ENCODE measurements at places on chromosomes 1 and 21.

DNA sequence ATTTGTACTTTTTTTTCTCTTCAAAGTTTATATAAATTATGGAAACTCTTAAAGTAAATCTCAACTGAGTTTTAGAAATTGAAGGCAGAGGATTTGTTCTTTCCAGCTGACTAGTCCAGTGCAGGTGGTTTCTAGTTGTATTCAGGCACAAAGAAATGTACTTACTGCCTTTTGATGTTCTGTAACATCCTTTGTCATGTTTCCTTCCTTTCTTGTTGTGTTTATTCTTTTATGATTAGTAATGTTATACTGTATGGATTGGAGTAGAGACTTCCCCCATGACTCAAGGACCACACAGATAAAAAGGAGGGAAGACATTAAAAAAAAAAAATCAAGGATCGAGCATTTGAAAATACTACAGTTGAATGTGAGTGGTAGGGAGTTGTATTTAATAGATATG is 8.0 kb downstream of the HIPK1 start:
- DNase-seq = no peak

DNA sequence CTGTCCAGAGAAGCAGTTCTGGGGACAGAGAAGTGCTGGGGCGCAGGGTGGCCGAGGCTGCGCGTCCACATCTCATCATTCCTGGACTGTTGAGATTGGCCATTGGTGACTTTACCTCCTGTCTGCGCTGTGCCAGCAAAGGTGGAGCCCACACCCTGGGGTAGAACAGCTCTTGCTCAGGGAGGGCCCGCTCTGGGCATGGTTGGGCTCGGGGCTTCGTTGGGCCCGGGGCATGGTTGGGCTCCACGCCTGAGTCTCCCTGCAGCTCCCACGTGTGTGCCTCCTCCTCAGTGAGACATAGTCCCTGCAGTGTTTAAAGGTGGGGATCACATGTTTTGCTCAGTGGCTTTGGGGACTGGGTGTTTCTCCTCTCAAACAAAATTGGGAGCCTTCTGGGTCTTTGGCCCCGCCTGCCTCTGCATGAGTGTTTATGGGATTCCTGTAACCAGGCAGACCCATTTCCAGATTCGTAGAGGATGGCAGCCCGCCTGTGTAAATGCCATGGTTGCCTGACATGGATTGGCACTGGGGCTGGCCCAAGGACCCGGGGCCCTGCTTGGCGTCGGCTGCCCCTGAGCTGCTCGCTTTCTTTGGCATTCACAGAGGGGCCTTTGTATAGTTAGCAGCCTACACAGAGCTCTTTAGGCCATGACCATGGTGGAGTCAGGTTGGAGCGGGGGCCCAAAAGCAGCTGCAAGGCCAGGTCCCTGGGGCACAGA is 104.6 kb downstream of the TLR5 start:
- DNase-seq = no peak

GRCh38 chr21:17388226-17388625 is 124.6 kb upstream of the CXADR start:
- DNase-seq = no peak

DNA sequence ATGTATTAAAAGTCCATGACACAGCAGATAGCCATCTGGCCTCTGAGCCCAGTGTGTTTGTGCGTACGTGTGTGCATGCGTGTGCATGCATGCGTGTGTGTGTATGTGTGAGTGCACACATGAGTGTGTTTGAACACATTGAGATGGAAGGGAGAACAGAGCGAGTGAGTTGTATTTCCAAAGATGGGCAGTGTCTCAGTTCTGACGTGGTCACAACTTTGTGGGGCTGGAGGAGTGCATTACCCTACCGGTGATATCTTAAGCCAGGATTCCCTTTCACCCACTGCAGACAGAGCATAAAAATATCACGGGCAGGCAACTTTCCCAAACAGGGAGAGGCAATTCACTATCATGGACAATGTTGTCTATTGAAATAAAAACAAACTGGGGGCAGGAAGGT is 27.8 kb downstream of the IRF2BP2 start:
- no peak for DNase-seq

DNA sequence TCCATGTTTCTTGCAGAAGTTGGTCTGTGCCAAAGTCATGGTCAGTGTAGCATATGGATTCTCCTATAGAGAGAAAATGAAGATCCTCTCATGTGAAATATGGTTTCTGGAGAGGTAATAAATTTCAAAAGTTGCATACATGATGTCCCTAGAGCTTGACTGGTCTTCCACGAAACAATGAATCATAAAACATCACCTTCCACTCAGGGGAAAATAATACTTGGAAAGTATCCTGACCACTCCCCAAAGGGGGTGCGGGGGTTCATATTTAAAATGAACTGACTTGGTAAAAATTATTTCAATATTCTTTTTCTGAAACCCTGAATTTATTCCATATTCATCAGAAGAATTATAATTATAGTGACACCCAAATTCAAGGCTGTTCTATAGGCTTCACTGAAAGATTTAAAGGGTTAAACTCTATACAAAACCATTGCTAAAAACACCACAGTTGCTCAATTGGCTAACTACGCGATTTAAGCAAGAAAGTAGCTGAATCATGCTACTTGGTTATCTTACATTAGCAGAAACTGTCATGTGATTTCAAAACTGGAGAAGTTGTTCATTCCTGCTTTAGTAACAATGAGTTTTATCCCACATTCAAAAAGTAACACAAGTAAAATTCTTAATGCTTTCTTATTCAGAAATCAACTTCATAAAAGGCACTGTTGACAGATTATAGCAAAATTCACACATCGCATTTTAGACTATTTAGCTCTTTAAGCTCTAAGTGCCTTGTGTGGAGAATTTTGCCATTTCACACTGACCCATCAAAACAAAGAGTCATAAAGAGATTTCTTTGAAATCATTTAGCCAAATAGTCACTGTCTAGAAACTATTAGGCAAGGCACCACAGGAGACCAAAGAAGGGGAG is 5.3 kb downstream of the CREG1 start:
- DNase-seq = no peak

DNA sequence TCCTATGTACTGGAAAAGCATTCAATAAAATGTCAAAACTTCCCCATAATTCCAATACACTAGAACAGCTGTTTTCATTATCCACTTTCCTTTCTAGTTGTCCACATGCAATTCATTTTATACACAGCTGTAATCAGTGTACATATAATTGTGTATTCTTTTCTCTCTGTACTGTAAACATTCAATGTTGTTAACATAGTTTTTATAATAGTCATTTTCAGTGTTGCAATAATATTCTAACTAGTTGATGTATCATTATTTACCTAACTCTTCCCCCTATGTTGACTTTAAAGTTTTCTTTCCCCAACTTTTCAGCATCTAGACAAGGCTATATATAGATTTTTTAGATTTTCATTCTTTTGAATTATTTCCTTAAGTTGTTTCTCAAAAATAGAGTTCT is 44.4 kb downstream of the DIPK1A start:
- DNase-seq = no peak

GRCh38 chr1:39898191-39898590 is 3.5 kb downstream of the MYCL start:
- peak; percentile 35 for DNase-seq

- DNase-seq = no peak
Observed at GRCh38 chr1:151562661-151563060, 22.6 kb downstream of the TUFT1 start.

DNA sequence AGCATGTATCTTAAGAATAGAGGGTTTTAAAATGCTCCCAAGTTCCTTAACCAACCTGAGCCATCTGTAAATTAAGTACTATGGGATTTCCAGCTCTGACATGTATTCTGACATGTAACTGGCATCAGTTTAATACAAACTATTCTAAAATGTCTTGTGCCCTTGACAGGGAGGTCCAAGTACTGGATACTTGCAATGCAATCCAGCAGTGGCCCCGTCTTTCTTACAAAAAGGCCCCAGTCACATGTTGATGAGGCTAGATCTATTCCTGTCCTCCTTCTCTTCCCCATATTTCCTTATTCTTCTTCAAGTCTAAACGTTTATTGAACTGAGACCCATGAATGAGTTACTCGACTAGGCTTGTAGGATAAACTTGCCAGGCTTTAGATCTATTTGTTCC is 46.4 kb downstream of the MRPL39 start:
- no peak for DNase-seq

GRCh38 chr21:26136671-26137070 is 33.9 kb downstream of the APP start:
- DNase-seq = no peak

GRCh38 chr21:43345746-43346409 is 81.1 kb downstream of the SIK1 start:
- DNase-seq = no peak

DNA sequence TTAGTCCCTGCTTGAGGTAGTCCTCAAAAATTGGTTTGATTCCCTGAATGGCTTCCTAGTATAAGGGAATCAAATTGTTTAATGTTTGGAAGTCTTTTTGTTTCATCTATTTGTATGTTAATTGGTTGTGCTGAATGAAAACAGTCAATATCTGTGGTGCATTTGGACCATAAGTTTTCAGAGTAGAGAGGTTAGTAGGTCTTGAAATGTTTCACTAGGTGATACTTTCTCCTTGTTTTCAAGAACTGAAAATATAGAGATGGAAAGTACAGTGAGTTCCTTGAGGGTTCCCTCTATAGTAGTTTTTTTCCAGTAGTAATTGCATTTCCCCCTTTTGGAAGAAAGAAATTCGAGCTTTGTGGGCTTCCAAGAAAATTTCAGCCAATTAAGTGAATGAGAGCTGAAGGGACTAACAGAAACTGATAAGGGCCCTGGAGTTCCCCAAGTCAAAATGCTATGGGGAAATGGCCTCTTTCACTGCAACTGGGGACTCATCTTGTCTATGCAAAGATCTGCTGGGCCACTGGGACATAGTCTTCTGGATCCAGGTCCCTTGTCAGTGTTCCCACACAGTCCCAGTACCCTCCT is 18.6 kb upstream of the CEP350 start:
- DNase-seq = no peak

- no peak for DNase-seq
Observed at GRCh38 chr1:238568735-238569134, 678.0 kb upstream of the ZP4 start.

DNA sequence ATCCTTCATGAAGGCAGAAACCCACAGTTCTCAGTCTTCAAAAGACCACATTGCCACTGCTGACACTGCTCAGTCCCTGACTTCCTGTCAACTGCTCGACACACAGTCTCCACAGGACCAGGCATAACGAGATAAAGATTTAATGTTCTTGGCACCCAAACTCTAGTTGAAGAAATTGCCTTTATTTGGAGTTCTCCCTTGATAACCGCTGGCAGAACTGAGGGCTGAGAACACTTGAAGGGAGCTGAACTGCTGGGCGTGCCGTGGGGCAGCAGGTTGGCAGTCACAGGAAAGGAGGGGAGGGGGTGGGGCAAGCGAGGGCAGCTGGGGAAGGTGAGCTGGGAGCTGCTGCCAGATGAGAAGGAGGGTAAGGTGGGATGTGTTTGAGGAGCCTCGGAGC is 15.9 kb downstream of the HENMT1 start:
- no peak for DNase-seq

DNA sequence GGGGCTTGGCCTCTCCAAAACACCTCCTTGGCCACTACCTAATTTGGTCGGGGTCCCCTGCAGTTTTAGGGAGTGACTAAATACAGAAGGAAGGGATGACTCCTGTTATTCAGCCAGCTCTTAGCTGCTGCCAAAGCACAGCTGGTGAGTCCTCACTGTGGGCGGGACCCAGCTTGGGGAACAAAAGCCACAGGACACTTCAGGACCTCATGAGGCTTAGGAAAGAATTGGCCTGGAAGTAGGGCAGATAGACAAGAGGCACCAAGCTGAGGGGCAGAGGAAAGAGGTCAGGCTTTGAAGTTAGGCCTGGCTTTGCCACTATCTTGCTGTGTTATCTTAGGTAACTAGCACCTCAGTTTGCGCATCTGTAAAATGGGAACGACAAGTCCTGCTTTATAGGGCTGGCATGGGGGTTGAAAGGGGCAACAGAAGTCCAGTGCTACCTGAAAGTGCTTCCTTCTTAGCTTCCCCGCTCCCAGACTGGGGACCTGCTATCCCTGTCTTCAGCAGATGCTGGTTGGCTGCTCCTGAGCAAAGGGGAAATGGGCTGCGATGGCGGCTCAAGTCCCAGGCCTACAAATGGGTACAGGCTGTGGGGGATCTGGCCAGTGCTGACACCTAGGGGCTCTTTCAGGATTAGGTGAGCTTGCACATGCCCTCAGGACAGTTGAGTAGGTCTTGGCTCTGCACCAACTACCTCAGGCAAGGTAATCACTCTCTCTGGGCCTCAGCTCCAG is 15.7 kb downstream of the IFI6 start:
- DNase-seq = no peak

DNA sequence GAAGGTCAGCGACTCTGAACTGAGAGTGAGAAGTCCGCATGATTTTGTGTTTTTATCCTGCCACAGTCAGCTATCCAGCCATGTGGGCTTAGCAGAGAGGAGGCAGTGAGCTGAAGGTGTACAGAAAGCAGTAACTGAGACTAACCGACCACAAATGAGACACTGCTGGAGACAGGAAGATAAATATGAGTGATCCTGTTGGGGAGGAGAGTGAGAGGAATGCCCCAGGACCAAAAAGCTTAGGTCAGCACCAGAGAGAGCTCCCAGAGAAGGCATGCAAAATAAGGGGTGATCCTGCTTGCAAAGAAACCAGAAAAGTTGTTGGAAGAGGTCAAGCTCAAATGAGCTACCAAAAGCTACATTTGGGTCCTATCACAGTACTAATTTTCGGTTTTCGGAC is 63.7 kb downstream of the HLCS start:
- DNase-seq = no peak

DNA sequence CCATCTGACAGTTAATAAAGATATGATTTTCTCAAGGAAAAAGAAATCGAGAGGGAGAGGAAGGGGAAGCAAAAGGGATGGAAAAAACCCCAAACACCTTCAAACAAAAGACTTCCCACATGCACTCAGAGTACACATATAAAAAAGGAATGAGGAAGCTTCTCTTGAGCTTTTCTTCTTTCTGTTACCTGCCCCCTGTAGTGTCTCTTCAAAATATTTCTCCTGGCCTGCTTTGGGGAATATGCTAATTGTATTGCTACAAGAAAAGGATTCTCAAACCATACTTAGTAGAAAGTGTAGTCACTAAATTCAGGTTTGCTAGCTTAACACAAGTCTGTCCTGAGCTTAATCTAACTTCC is 58.7 kb downstream of the KIF14 start:
- no peak for DNase-seq

DNA sequence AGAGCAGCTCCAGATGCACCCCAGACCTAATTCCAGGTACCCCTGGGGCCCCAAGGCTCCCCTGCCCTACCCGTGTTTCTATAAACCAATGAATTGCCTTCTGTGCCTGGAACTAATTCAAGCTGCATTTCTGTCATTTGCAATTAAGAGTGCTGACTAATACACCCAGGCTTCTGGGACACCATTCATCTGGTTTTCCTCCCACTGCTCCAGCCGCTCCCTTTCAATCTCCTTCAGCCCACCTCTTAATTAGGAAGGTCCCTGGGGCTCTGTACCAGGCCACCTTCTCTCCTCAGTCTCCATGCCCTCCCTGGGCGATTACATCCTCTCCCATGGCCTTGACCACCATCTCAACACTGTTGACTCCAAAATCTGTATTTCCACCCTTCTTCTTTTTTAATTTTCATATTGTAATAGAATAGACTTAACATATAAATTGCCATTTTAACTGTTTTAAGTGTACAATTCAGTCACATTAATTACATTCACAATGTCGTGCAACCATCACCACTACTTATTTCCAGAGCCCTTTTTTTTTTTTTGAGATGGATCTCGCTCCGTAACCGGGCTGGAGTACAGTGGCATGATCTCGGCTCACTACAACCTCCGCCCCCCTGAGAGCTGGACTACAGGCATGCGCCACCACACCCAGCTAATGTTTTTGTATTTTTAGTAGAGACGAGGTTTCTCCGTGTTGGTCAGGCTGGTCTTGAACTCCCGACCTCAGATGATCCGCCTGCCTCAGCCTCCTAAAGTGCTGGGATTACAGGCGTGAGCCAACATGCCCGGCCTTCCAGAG is 9.2 kb upstream of the GJB3 start:
- DNase-seq = no peak

All from neural crest cell (in vitro differentiated cells).